ENCODE measurements at places on chromosomes 7 and 10.

GRCh38 chr7:14104861-14105260, 115.4 kb upstream of the ETV1 start:
- DNase-seq, result no peak

GRCh38 chr7:43108255-43109011, 4.0 kb upstream of the HECW1 start:
- peak; percentile 48 for DNase-seq

DNA sequence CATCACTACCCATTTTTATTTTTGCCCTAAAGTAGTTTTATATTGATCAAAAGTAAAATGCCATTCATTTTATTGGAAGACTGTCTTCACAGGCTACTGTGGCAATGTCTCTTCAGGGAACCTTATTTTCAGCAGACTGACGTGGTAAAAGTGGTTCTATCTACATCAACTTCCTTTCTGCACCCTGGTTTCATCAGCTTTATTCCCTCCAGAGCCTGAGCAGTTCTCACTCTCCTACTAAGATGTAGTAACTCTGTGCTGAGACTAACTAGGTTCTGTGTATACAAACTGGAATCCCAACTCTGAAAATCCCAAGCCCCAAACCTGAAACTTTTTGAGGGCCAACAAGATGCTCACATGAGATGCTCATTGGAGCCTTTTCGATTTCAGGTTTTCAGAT, 155.3 kb downstream of the SFMBT2 start:
- DNase-seq, result no peak

DNA sequence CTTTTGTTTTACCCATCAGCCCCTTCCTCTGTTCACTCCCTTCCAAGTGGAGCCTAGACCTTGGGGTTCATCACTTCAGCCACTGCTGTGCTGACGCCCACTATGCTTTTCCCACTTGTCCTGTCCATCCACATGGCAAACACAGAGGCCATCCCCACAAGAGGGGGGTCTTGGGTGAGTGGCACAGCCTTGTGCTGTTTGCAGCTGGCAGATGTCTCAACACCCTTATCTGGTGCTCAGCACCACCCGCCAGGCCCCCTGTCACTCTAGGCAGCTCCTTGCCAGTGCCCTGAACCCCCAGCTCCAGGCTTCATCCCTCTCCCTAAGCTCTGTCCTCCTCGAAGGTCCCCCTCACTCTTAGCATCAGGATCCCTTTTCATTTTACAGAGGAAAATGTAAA, 13.1 kb downstream of the BLVRA start:
- DNase-seq, result no peak

DNA sequence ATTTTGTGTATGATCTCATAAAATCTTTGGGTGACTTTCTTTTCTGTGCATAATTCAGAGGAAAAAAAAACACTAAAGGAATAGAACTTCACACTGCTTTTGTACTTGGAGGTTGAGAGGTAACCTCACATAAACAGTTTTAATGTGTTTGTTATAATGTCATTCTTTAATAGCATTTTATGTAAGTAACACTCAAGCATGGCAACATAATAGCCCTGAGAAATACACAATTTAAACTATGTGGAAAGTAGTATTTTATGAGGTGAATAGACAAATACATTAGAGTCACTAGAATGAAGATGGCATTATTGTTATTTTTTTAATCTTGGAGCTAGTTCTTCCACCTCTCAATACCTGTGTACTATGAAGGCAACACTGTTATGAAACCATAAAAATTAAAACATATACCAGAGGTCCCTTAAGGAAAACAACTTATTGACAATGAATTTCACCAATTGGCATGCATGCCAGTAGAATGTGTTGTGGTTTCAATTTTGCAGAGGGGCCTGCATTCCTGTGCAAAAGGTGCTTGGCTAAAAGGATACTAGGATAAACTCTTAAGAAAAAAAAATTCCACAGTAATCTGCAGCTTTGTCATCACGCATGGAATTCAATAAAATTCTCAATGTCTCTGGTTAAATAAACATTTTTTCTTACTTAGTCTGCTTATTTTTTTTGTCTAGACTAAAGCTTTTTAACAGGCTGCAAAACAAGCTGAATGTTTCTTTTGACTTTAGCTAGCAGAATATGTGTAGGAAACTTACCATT, 102.5 kb downstream of the CD36 start:
- no peak for DNase-seq

- DNase-seq, result no peak
Measured at GRCh38 chr10:114753126-114753525, 68.5 kb upstream of the FHIP2A start.

GRCh38 chr10:63862860-63863259, 341.7 kb downstream of the REEP3 start:
- DNase-seq, result no peak

DNA sequence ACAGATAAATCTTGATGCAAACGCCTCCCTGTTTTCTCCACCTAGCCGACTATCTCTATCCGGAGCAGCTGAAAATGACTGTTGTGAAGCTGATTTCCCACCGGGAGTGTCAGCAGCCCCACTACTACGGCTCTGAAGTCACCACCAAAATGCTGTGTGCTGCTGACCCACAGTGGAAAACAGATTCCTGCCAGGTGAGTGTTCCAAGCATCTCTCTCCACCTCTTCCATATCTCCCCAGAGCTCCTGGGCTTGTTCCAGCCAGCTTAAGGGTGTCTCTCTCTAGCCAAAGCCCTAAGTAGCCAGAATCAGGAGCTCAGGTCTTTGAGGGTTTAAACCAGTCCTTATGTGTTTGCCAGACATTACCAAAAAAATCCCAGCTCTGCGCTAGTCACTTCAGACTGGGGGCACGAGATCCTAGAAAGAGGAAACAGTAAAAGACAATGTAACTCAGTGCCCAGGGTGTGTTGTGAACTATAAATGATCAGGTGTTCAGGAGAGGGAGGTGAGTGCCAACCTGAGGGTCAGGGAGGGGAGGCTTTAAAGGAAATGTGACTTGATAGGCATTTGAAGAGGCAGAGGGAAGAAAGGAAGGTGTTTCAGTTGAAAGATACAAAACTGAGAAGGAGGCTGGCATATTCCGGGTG, 4.4 kb downstream of the PLAU start:
- no peak for DNase-seq

DNA sequence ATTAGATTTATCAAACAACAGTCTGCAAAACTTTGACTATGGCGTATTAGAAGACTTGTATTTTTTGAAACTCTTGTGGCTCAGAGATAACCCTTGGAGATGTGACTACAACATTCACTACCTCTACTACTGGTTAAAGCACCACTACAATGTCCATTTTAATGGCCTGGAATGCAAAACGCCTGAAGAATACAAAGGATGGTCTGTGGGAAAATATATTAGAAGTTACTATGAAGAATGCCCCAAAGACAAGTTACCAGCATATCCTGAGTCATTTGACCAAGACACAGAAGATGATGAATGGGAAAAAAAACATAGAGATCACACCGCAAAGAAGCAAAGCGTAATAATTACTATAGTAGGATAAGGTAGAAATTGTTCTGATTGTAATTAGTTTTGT, 31.4 kb downstream of the LRRC17 start:
- DNase-seq, result no peak

- no peak for DNase-seq
Measured at GRCh38 chr10:61464461-61465170, 11.4 kb upstream of the TMEM26 start.

DNA sequence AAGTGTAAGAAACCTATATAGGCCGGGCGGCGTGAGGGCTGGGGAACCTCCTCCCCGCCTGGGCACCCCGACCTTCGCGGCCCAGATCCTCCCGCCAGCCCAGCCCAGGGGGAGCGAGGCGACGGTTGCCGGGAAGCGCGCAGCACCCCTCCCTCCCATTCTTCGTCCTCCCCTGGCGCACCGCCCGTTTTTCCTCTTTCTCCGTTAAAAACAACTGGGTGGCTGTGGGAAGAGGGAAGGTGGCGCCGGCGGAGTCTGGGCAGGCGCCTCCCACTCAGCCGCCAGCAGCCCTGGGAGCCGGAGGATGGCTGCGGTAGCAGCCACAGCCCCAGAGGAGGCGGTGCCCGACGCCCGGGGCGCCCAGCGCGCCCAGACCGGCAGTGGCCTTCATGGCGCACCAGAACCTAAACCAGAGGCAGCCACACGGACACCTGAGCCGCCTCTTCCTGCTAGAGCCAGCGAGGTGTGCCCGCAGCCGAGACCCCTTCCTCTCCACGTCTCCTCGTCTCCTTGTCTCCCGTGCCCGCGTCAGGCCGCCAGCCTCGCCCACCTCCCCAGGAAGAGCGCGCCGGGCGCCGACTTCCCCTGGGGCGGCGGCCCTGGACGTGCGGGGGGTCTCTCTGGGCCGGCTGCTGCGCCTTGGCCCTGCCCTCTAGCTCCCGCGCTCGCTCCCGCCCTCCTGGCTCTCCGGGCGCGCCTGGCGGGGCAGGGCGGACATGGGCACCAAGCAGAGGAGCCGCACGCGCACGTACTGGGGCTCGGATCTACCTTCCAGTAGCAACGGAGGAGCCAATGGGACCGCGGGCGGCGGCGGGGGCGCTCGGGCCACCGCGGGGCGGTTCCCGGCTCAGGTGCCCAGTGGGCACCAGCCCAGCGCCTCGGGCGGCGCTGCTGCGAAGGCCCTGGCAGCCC, 32.8 kb upstream of the SFTPD start:
- peak; percentile 81 for DNase-seq

GRCh38 chr10:74973741-74974392, 137.6 kb upstream of the SAMD8 start:
- DNase-seq, result peak; percentile 24

DNA sequence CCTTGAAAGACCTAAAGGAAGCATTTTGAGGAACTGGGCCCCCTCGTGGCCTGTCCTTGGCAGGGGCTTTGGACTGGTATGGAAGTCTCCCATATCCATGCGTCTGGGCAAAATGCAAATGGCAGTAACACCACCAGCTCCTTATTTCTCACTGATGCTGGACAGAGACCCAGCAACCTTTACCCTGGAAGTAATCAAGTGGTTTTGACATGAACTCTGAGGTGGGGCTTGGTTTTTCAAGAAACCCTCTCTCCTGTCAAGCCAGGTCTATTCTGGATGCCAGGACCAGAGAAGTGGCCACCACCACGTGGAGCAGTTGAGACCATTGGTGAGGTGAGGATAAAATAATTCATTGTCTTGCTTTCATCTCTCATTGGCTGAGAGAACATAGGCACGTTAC, 84.4 kb downstream of the OTUD1 start:
- no peak for DNase-seq

DNA sequence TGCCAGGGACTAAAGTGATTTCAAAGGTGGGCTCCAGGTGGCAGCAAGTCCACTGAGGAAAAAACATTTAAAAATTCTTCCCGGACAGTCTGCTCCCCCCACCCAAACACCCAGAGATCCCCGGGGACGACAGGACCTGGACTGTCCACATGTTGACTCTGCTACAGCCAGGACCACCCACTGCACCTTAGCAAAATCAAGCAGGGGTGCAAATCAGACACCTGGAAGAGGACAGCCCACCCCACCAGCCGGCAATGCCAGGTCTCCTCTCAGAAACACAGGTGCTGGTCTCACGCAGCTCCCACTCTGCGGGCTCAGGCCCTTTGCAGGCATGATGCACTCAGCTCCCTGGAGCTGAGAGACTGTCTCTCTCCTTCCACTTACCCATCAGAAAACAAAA, 251.9 kb downstream of the TNS3 start:
- DNase-seq, result no peak

- no peak for DNase-seq
Measured at GRCh38 chr7:37310327-37311080, 138.2 kb downstream of the ELMO1 start.

GRCh38 chr10:980468-981093, 7.7 kb upstream of the GTPBP4 start:
- no peak for DNase-seq

- DNase-seq, result no peak
Measured at GRCh38 chr10:2899246-2899951, 167.9 kb upstream of the PFKP start.

DNA sequence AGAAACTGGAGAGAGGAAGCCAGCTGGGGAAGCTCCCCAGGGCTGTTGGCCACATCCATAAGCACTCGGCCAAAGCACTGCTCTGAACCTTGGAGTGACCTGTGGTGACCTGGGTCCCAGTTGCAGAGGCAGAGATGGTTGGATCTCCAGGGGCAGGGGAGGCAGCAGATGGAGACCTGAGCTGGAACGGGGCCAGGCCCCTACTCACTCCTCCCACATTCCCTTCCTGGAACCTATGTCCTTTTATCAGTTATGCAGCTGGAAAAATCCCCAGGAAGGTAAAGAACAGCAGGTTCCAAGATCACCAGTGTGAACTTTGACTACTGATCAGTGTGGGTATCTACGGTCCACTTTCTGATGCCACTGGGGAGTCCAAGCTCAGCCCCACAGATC, 9.6 kb upstream of the PNLIPRP2 start:
- DNase-seq, result no peak

Data from NCI-H69 (cell line).